ENCODE measurements at places on chromosomes 1 and 21.

DNA sequence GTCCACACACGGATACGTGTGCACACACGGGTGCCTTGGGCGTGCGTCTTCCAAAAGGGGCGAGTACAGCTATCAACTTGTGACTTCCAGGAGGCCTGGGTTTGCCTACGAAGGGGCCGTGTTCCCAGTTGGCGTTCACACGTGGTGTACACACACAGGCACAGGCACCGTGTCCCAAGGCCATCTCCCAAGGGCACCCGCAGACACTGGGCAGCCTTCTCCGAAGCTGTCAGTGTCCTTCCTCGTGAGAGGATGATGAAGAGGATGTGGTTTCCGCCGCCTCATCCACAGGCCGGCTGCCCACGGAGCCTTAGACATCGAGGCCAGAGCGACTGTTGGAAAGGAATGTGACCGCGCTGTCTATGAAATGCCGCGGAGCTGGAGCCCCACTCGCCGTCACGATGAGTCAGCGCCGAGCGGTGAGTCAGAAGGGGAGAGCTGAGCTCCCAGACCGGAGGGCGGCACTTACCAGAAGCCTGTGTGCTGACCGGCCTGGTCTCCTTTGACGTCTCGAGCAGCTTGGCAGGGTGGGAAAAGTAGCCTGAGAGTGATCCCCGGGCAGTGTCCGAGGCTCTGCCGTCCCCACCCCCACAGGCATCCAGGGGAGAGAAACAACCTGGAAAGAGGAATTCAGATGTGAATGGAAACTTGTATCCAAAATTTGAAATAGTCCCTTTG lies 141.4 kb upstream of the ARHGEF16 start:
- no peak for DNase-seq

GRCh38 chr1:154666051-154666790 lies 58.2 kb upstream of the ADAR start:
- DNase-seq: no peak

- DNase-seq: no peak
Observed at GRCh38 chr1:183807549-183808168, 2.7 kb downstream of the RGL1 start.

GRCh38 chr1:115144176-115144575 lies 54.9 kb upstream of the TSPAN2 start:
- no peak for DNase-seq

GRCh38 chr1:183270541-183271141 lies 84.6 kb downstream of the LAMC2 start:
- no peak for DNase-seq

DNA sequence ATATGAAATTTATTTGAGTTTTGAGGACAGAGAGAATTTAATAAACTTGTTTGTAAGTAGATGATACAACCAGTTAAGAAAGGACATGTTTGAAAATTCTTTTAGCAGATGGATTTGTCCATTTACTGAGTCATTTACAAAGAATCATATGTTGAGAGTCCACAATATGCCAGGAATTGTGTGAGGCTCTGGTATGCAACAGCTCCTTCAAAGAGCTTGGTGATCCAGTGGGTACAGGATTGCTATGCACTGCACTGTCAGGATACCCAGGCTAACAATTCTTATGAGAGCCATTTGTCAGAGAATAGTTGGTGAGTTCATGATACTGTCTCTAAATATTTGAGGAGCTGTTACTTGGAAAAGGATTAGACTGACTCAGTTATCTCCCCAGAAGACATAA lies 11.0 kb downstream of the DNM3 start:
- no peak for DNase-seq
